Stimulated activated CD4-positive, alpha-beta T cell treated with anti-CD3 and anti-CD28 coated beads, Interleukin-1b, Interleukin-23, amount 100 ng/mL, for 1 hour (primary cell): ENCODE measurements at places on chromosomes 2 and 18.

DNA sequence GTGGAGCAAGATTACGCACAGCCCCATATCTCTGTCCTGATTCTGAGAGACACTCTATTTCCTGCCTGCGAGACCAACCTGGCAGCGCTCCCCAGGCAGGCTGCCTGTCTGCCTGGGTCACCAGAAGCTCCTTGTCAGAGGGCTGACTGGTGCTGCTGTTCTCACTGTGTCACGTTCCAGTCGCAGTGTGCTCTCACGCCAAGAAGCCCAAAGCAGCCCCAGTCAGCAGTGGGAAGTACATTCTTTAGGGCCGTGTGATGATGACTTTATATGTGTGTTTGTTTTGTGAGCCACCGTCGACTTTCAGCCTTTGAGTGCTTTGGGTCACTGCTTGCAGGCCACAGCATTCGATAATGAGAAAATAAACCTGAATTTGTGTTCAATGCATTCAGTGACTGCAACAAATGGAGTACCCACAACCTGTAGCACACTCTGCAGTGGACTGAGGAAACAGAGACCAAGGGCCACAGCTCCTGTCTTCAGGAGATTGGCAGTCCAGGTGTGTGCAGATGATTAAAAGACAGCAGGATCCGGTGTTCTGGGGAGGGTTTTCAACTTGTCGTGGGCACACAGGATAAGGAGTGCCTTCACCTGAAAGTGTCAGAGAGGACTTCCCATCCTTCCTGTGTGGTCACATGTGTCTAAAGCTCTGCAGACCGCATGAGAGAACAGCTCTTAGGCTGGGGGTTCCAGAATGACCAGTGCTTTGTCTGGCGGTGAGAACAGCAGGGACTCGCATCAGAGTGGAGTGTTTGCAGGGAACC lies 4.8 kb downstream of the TNFRSF11A start:
- no peak for DNase-seq

DNA sequence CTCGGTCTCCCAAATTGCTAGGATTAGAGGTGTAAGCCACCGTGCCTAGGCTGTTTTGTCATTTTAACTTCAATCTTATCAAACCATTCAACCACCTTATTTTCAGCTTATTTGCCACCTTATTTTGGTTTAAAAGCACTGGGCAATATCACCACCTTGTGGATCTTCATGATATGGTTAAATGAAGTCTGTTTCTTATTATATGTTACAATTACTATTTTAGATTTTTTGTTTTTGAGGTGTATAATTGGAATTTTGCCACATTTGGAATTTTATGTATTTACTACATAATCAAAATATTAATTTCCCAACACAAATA lies 43.8 kb upstream of the SCN9A start:
- DNase-seq = no peak

DNA sequence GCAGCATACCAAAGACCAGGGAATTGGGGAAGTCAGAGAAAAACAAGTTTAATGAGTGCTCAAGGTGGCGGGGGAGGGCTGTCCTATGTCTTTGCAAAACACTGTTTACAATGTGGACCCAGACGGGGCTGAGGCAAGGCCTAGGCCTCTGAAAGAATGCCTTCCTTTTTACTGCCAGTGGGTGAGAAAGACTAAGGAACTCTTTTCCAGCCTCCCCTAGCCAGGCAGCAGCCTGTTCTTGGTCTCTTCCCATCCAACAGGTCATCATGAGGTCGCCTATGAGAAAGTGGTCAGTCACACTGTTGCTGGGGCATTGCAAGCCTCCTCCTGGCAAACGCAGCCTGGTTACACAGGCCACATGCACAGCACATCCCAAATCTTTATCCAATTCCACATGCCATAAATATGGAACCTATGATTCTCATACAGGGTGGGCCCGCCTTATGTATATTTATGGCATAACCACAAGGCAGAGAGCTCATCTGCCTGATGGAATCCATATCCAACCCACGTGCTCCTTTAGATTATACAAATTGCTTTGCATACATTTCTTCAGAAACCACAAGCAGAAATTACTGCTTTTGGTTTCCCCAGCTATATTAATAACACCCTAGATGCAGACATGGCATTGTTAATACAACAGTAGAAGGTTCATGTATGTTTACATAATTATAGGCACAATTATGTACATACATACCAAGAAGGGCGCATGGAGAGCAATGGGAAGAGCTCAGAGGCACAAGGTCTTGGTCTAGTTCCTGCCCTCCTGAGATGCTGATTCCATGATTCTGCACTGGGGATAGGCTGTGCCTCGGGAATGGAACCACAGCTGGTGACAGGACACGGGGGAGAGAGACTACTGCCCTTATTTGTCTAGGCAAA lies 48.6 kb downstream of the NRP2 start:
- DNase-seq = no peak

DNA sequence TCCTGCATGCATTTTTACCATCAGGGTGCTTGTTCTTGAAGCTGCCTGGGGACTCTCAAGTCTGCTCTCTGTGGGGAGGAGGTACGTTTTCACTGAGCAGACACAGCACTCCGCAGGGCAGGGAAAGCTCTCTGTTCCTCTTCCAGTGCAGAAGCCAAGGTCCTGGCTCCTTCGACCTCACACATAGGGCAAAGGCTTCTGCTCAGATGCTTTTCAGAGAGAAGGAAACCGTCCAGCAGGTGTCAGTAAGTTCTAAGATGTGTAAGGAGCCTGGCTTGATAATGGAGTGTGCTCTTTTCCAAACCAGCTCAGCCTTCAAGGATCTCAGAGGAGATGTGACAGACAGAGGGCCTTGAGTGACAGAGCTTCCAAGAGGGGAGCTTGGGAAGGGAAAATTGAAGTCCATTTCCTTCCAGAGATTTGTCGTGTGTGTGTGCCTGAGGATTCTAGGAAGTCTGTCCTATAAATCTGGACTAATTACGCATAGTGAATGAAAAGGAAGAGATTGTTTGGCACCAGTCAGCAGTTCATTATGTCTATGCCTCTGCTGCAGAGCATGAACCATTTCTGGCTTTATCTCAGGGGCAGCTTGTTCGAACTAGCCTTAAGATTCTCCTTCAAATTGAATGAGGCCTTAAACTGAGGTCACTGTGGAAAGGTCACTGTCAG lies 67.3 kb upstream of the UPP2 start:
- no peak for DNase-seq

DNA sequence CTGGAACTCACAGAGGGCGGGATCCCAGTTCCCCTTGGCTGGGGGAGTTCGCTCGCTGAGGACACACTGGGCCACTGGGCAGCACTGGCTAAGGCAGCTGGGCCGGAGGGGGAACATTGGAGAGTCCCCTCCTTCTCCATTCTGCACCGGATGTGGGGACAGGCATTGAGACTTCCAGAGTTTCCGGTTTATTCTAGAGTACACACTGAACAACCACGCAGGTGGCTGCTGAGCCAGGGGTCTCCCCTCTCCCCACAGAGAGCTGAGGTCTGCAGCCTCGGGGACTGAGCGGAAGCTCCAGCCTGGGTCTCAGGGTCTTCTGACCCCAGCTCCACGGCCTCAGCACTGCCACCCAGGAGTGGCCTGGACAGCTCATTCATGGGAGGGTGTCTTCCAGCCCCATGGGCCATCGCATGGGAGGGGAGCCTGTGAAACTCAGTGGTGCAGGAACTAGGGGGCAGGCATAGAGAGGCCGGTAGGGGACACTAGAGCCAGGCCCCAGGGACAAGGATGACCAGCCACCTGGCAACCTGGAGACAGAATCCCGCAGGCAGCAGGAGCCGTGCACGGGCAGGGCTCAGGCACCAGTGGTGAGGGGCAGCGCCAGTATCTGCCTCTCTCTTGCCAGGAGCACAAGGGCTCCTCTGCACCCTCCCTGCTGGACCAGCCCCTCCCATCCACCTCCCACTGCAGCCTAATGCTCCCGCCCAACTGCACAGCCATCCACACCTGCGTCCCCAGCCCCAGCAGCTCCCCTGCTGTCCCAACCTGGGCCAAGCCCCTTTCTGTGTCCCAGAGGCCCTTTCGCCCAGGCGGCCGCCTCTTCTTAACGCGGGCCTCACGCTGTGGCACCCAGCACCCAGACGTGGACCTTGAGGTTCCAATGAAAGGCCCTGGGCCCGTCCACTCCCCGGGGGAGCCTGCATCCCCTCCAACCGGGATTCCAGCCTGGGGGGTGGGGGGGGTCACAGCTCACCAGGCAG lies 45.1 kb upstream of the GPC1 start:
- DNase-seq = no peak
